SK-N-SH treated with all-trans-retinoic acid at 6 μM for 48 hours (cell line): ENCODE measurements at places on chromosomes 7 and 10.

- ATAC-seq, result no peak
These were observed 366.6 kb upstream of the PFKP start for GRCh38 chr10:2700626-2701305.

DNA sequence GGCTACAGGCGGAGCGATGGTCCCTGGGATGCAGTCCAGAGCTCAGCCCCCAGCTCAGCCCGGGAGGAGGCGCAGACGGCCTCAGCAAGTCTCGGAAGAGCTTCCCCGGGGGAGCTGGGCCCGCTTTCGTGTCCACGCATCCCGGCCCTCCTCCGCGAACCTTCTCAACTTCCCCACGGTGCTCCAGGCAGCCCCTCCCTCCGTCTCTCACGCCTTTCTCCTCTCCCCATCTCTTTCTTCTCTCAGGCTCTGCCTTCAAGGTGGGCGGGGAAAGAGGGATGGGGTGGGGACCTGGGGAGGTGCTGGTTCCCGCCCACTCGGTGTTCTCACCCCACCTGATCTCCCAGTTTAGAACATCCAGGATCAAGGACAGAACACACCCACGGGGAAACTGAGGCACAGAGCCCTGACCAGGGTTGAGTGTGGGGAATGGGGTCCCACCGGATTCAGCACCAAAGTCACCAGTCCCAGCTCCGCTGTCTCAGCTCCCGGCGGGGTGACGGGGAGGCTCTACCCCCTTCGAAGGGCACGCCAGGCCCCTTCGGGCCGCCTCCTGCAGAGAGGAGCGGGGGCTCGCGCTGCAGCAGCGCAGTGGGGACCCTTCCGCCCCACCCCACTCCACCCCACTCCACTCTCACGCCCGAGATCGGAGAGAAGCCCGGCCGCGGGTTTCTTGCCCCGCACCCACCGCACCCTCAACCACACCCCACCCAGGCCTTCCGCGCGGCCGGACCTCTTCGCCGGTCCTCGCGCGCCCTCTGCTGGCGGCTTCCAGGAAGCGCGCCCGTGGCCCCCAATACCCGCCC lies 18.2 kb downstream of the POLL start:
- ATAC-seq, result peak; percentile 85

DNA sequence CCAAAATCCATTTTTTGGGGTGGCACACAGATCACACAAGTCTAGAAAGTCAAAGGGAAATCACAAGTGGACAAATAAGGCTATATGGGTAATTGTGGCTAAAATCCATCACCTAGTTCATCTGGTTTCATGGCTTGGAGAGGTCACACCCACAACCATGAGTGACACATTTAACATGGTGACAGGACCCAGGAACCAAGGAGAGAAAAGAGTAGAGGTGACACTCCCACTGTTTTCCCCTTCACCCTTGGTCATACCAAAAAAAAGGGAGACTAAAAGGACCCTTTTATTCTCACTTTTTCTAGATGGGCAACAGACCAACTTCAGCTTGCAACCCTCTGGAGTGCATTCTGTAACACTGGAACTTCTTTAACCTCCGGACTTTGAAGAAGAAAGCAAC lies 46.2 kb upstream of the ZNF107 start:
- ATAC-seq, result no peak

DNA sequence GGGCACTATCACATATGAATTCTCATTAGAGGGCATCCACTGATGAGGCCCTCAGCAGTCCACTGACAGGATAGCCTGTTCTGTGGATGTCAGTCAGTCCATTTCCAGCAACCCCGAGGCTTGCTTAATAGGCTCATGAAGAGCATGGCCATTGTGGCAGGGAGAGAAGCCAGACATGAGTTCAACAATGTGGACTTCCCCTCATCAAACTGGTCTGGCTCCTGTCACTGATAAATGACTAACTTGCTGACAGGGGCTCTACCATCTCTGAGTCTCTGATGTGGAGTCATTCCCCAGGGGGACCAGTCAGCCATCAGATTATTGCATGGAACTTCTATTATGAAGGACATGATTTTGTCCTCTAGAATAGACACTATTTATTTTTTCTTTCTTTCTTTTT lies 19.8 kb upstream of the TRIL start:
- no peak for ATAC-seq

DNA sequence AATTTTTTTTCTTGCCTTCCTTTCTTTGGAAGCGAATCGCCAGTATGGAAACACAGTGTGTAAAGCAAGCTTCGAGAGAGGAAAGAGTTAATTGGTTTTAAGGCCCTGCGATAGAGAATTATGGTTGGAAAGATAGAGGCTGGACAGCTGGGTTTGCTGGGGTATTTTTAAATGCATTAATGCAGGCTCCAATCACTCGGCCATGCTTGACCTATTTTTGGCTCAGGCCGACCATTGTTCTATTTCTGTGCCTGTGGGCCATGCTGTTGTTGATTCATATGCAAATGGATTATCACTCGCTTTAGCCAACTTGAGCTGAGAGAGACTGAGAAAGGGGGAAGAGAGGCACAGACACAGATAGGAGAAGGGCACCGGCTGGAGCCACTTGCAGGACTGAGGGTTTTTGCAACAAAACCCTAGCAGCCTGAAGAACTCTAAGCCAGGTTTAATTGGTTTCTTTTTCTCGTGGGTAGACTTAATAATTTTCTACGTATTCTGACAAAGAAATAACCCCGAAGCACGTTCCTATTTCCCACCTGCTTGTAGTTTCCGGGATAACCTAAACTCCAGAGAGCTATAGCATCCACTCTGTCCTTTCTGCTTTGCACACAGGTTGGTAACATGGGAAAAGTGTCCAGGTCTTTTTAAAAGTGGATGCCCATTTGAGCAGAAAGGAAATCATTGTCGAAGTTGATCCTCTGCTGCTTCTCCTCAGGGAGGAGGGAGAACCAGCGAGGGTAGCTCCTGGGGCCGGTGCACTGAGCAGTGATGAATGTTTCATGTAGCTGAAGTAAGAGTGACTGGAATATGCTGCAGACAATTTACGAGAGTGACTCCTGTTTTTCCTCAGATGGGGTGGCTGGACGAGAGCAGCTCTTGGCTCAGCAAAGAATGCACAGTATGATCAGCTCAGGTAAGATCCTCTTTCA lies at the start of gene HDAC9:
TSS of gene HDAC9 (plus strand) at position 338 of the 929 bp plus-strand sequence. CDS start at position 892, 554 bp downstream.
- ATAC-seq, result peak; percentile 79

DNA sequence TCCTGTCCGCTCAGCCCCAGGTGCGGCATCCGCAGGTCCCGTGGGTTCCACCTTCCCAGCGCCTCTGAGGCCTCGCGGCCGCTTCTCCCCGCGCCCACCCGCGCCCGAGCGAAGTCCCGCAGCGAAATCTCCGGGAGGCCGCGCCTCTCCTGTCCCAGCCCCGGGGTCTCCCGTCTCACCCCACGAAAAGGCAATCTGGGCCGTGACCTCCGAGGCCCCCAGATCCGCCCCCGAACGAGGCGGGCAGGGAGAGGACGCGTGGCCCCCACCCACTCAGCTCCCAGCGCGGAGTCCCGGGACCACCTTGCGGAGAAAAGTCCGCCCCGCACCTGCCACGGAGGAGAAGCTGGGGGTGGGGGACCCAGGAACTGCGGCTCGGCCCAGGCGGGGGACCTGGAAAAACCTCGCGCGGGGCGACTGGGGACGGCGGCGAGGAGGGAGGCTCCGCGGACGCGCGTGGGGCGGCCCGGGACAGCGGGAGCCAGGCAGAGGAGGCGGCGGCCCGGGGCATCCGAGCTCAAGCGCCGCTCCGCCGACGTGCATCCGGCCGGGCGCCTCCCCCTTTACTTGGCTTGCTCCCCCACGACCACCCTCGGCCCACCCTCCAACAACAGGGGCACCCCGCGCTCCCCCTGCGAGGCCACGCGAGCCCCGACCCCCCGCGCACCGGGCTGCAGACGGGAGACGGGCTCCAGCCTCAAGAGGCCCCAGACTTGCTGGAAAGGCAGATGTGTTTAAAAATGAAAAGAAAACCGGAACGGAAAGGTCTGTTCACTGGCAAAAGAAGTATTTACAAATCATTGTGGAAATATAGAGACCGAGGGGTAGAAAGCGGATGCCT lies 33.0 kb upstream of the RNF32 start:
- peak; percentile 63 for ATAC-seq

GRCh38 chr7:151400626-151401315 lies 9.1 kb downstream of the WDR86 start:
- ATAC-seq, result no peak

GRCh38 chr10:73857446-73857845 lies 16.9 kb downstream of the CAMK2G start:
- peak; percentile 62 for ATAC-seq

GRCh38 chr10:34185998-34186397 lies 629.1 kb downstream of the PARD3 start:
- no peak for ATAC-seq

GRCh38 chr7:20351901-20352300 lies 21.2 kb downstream of the ITGB8 start:
- ATAC-seq, result peak; percentile 31; the same call in 2 of the 3 replicates

- peak; percentile 99 for ATAC-seq
These were observed 21.0 kb upstream of the ASB15 start for GRCh38 chr7:123580406-123581161.

DNA sequence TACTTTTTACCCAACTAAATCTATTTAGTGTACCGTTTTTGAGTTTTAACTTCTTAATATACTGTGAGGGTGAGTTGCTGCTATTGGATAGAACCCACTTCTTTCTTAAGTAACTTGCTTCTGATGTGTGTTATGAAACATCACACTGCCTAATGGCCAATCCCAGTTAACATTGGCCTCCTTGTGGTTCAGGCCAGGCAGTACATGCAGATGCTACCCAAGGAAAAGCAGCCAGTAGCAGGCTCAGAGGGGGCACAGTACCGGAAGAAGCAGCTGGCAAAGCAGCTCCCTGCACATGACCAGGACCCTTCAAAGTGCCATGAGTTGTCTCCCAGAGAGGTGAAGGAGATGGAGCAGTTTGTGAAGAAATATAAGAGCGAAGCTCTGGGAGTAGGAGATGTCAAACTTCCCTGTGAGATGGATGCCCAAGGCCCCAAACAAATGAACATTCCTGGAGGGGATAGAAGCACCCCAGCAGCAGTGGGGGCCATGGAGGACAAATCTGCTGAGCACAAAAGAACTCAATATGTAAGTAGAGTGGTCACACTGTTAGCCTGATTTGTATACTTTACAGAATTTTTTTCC lies 39.7 kb downstream of the TES start:
- peak; percentile 99 for ATAC-seq

GRCh38 chr10:110263164-110263563 lies 41.6 kb downstream of the SMNDC1 start:
- no peak for ATAC-seq

DNA sequence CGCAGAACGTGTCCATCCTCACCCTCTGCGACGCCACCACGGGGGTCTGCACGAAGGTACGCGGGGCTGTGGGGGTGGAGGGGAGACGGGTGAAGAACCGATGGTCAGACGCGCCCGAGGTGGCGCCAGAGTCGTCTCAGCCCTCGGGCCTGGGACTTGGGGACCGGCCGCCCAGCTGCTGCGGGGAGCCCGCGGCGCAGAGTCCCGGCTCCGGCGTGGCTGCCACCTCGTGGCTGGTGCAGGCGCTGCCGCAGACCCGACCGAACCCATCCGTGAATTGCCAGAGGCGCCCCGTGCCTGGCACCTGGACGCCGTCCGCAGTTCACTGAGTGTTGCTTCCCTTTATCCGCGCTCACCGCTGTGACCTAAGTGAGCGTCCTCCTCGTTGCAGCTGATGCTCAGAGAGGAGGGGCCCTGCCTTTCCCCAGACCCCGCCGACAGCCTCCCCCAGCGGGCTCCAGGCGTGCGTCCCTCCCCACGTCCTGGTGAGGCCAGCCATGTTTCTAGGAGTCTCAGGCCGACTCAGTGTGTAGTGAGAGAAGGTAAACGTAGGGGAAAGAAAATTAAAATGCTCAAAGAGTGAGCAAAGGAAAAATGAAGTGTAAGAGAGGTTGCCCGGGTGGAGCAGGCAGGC lies 208.7 kb downstream of the PAXIP1 start:
- no peak for ATAC-seq

- no peak for ATAC-seq
These were observed 35.6 kb upstream of the XRCC2 start for GRCh38 chr7:152711444-152711944.

DNA sequence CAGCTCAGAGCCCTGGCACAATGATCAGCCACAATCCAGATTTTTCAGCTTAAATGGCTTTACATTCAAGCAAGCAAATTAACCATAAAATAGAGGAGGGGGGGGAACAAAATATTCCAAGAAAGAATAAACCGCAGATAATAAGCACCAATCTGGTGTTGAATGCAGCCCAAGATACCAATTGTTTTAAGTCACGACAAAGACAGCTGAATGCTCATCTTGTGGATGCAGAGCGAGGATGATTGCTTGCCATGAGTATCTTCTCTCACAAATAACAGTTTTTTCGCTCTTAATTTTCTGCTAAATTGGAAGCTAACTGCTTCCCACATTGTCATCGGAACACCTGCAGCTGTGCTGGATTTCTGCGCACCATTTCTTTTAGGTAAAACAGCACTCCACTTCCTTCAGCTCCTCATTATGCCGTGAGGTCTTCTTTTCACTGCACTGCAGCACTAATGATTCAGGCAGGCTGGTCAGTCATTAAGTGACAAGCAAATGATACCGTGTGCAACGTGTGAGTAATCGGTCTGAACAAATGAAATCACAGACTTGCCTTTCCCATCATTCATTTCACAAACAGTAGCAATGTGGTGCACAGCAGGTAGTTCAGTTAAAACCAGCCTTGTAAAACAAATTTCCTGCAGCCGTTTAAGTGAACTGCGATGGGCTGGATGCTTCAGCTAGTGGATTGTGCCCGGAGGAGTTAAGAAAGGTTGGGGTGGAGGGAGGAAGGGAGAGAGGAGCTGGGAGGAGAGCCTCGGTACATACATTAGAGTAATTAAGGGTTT lies 106.4 kb upstream of the CDCA7L start:
- ATAC-seq, result peak; percentile 31

GRCh38 chr7:138387755-138388475 lies 72.1 kb upstream of the TRIM24 start:
- no peak for ATAC-seq

GRCh38 chr7:24917510-24918239 lies 62.3 kb downstream of the OSBPL3 start:
- peak; percentile 77 for ATAC-seq
